Activated naive CD8-positive, alpha-beta T cell treated with anti-CD3 and anti-CD28 coated beads for 36 hours (primary cell): ENCODE measurements at places on chromosomes 7 and 10.

DNA sequence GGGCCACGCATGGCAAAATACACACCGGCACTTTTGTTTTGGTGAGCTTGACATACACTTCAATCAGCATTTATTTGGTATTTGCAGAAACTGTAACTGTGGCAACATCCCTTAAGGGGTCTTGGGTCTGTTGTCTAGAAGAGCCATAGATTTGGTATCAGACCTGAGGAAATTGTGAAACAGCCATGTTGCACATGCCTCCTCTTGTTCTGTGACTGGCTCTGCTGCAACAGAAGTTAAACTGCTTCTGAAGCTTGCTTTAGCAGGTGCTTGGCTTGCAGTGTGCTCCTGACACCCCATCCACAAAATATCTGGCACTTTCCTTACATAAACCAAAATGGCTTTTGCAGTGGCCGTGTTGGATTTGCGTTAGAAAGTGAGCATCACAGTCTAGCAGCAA is 247.3 kb downstream of the GATA3 start:
- H3K27me3 ChIP-seq, result no peaks in the 10 kb centered on the region
- H3K4me3 ChIP-seq, result no peak overlapping the region
- no peak overlapping the region for H3K27ac ChIP-seq
- no peaks in the 10 kb centered on the region for H3K4me1 ChIP-seq

DNA sequence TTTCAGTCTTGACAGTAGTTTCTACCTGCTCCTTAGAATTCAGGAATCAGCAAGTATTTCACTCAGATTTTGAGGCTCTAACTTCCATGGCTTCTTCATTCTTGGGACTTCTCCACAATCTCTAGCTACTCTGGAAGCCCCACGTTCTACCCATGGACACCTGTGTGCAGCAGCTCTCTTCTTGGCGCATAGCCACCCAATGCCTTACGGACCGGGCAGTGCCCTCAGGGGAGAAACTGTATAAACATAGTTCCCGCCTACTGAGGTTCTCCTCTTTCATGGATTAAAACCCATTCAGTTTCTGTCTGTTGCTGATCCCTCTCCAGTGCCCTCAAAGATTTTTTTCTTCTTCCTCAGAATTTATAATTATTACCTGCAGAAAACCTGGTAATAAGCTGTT is 177.1 kb downstream of the SORCS1 start:
- H3K36me3 ChIP-seq, result no peaks in the 10 kb centered on the region
- H3K27me3 ChIP-seq, result no peaks in the 10 kb centered on the region

GRCh38 chr7:14201353-14201752 is 211.9 kb upstream of the ETV1 start:
- no peaks in the 10 kb centered on the region for H3K27me3 ChIP-seq
- H3K4me1 ChIP-seq, result no peaks in the 10 kb centered on the region
- no peak overlapping the region for H3K4me3 ChIP-seq

GRCh38 chr7:135981958-135982646 is 4.9 kb upstream of the MTPN start:
- H3K4me3 ChIP-seq, result peak overlapping the region; percentile 69
- H3K36me3 ChIP-seq, result peaks cover 5% of the 10 kb centered on the region
- H3K27ac ChIP-seq, result peak overlapping the region; percentile 88

GRCh38 chr7:84722086-84722485 is 464.8 kb downstream of the SEMA3D start:
- H3K4me3 ChIP-seq, result no peak overlapping the region
- no peaks in the 10 kb centered on the region for H3K36me3 ChIP-seq
- H3K27me3 ChIP-seq, result no peaks in the 10 kb centered on the region
- H3K27ac ChIP-seq, result no peak overlapping the region
- H3K4me1 ChIP-seq, result no peaks in the 10 kb centered on the region

DNA sequence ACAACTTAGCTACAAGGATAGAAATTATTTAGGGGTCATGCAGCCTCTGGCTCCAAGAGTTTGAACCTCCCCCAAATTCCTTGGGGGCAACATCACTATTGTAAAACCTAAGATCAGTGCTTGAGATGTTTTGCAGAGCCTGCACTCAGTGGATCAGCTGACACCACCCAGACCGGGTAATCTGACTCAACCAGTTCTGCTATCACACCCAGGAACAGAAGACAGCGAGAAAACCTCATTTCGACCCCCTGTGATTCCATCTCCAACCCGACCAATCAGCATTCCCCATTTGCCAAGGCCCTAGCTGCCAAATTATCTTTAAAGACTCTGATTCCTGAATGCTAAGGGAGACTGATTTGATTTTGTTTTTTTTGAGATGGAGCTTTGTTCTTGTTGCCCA is 5.2 kb downstream of the TACR2 start:
- H3K4me3 ChIP-seq, result no peak overlapping the region
- no peak for DNase-seq
- no peak overlapping the region for H3K27ac ChIP-seq
- H3K27me3 ChIP-seq, result no peaks in the 10 kb centered on the region
- H3K4me1 ChIP-seq, result peaks cover 13% of the 10 kb centered on the region
- H3K36me3 ChIP-seq, result peaks cover 2% of the 10 kb centered on the region

GRCh38 chr10:132407846-132408278 is 10.9 kb downstream of the PWWP2B start:
- no peak for DNase-seq
- peak overlapping the region; percentile 29 for H3K4me3 ChIP-seq
- H3K27ac ChIP-seq, result peak overlapping the region; percentile 62
- no peaks in the 10 kb centered on the region for H3K27me3 ChIP-seq

GRCh38 chr7:32161708-32162107 is 91.5 kb upstream of the PDE1C start:
- H3K27me3 ChIP-seq, result no peaks in the 10 kb centered on the region
- no peak for DNase-seq
- no peak overlapping the region for H3K4me3 ChIP-seq
- no peak overlapping the region for H3K27ac ChIP-seq
- H3K4me1 ChIP-seq, result no peaks in the 10 kb centered on the region

DNA sequence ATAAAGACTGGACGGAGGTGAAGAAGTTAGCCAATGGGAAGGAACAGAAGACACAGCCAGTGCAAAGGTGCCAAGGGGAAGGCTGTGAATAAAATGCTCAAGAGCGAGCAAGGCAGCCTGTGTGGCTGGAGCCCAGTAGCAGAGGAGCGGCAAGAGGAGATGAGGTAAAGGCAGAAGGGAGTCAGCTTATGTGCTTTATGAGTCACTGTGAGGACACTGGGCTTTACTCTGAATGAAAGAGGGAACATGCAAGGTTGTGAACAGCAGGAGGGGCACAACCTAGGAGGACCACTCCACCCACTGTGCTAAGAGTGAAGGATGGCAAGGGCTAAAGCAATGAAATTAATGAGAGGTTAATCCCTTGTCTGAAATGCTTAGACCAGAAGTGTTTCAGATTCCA is 129.0 kb upstream of the ODAD2 start:
- no peaks in the 10 kb centered on the region for H3K27me3 ChIP-seq
- no peak for DNase-seq
- H3K4me3 ChIP-seq, result no peak overlapping the region
- peaks cover 26% of the 10 kb centered on the region for H3K36me3 ChIP-seq
- peaks cover 6% of the 10 kb centered on the region for H3K4me1 ChIP-seq
- H3K27ac ChIP-seq, result no peak overlapping the region

- H3K36me3 ChIP-seq, result no peaks in the 10 kb centered on the region
- no peak overlapping the region for H3K4me3 ChIP-seq
- no peak overlapping the region for H3K27ac ChIP-seq
- no peaks in the 10 kb centered on the region for H3K4me1 ChIP-seq
- peaks cover 52% of the 10 kb centered on the region for H3K27me3 ChIP-seq
These were observed 410.0 kb upstream of the MKI67 start for GRCh38 chr10:128536259-128536658.

GRCh38 chr10:436911-437665 is 252.4 kb downstream of the DIP2C start:
- H3K27ac ChIP-seq, result no peak overlapping the region
- DNase-seq, result no peak
- peaks cover 22% of the 10 kb centered on the region for H3K4me1 ChIP-seq

GRCh38 chr7:50994753-50995319 is 212.1 kb upstream of the GRB10 start:
- no peak overlapping the region for H3K27ac ChIP-seq
- H3K4me1 ChIP-seq, result no peaks in the 10 kb centered on the region
- H3K27me3 ChIP-seq, result no peaks in the 10 kb centered on the region

GRCh38 chr7:157903710-157904109 is 566.9 kb downstream of the DNAJB6 start:
- no peak overlapping the region for H3K27ac ChIP-seq
- no peaks in the 10 kb centered on the region for H3K4me1 ChIP-seq
- no peaks in the 10 kb centered on the region for H3K36me3 ChIP-seq

- DNase-seq, result peak; percentile 59
- H3K27ac ChIP-seq, result peak overlapping the region; percentile 79
- peak overlapping the region; percentile 82 for H3K4me3 ChIP-seq
- H3K36me3 ChIP-seq, result no peaks in the 10 kb centered on the region
These were observed 1.3 kb downstream of the ABCB1 start for GRCh38 chr7:87599336-87599735.

DNA sequence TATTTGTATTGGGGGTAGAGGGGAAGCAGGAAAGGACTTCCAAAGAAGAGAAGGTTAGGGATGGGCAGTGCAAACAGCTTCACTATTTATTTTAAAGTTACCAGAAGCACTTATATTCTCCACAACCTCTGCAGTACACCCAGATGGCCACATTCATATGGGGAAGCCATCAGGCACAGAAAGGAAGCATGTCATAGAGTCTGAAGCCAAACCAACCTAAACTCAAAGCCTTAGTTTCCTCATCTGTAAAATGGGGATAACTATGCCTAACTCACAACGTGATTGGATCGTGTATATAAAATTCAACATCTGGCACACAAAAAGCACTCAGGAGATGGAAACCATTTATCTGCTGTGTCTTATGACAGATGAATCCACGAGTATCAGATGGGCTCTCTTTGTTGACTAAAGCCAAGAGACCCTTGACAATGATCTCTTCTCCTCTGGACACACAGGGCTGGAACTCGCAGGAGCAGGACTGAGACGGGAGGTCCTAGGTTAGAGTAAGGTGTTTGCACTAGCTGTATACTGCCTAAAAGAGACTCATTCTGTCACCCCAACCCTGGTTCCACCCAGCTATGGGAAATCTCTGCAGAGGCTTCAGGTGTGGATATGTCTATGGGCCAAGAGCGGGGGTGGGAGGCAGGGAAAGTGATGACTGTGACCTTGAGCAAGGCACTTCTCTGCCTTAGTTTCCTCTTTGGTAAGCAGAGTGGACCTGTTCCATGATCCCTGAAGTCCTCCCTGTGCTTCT is 1.8 kb downstream of the KIAA1549 start:
- H3K27me3 ChIP-seq, result peaks cover 41% of the 10 kb centered on the region
- H3K36me3 ChIP-seq, result no peaks in the 10 kb centered on the region
- H3K27ac ChIP-seq, result no peak overlapping the region
- peak overlapping the region; percentile 5 for H3K4me3 ChIP-seq
- DNase-seq, result no peak
- peaks cover 10% of the 10 kb centered on the region for H3K4me1 ChIP-seq

GRCh38 chr7:108653526-108653925 is 83.9 kb downstream of the DNAJB9 start:
- H3K36me3 ChIP-seq, result no peaks in the 10 kb centered on the region
- H3K27me3 ChIP-seq, result no peaks in the 10 kb centered on the region
- H3K27ac ChIP-seq, result no peak overlapping the region

DNA sequence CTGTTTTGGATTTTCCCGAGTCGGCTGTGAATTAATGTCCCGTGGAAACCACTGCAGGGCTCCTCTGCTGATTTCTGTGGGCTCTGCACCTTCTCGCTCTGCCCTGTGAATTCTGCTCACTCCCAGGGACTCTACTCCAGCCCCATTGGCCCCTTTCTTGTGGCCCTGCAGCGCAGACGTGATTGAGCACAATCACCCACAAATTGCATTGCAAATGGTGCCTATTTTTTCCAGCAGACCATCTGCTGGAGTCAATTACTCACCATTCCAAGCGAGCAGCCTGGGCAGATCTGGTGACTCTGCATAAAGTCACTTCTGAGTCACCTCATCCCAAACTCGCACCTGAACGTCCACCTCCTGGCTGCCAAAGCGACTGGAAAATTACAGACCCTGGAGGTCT is 235.8 kb downstream of the PAXIP1 start:
- H3K27me3 ChIP-seq, result no peaks in the 10 kb centered on the region
- DNase-seq, result no peak
- H3K4me1 ChIP-seq, result no peaks in the 10 kb centered on the region
- no peak overlapping the region for H3K4me3 ChIP-seq

DNA sequence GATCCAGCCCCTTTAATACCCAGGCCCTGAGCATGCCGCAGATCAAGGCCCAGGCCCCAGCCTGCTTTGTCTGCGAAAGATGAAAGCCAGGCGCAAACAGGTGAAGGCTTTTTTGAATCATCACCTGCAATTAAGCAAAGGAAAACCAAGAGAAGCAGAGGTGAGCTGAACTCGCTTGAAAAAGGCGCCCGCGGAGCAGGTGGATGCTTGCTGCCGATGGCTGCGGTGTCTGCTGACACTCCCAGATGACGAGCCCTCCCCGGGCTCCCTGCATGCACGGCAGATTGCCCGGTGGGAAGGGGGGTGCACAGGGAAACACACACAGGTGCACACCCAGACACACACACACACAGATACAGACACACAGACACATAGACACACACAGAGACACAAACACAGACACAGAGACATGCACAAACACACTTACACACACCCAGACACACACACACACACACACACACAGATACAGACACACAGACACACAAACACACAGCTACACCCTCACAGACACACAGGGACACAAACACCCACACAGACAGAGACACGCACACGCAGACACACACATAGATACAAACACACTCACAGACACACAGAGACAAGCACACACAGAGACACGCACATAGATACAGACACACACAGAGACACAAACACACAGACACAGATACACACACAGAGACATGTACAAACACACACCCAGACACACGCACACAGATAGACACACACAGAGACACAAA is 142.6 kb upstream of the RNF32 start:
- H3K27ac ChIP-seq, result no peak overlapping the region
- no peaks in the 10 kb centered on the region for H3K27me3 ChIP-seq
- no peak for DNase-seq
- H3K4me3 ChIP-seq, result no peak overlapping the region
- no peaks in the 10 kb centered on the region for H3K4me1 ChIP-seq

DNA sequence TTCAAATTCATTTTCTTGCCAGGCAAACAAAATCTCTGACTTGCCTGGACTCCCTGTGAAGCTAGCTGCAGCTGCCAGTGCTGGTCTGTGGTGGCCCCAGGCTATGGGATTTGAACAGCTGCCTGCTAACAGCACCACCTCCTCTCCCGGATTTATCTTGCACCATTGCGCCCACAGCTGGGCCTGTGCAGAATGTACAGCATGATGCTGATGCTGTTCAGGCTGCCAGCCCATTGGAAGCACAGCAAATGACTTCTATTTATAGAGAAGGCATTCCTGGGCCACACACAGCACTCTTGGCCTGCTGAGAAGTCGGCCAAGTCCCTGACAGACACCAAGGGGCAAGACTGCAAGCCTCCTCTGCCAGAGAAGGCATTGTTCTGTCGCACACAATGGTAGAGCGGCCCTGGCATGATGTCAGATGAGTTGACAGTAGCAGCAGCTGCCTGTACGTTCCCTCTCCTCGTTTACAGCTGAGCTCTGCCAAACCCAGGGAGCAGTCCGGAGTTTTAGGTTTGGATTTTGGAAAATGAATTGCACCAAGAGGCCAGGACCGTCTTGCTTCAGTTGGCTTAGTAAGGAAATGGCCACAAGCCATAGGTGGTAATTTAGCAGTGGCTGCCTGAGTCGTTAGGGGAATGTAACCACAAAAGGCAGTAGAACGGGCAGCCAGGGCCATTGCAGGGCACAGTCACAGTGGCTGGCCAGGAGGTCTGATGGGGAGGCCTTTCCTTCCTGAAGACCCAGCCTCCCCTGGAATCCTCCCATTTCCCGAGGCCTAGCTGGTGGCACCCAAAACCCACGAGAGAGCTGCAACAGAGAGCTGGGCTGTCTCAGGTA is 38.5 kb downstream of the MTURN start:
- H3K4me3 ChIP-seq, result no peak overlapping the region
- H3K36me3 ChIP-seq, result no peaks in the 10 kb centered on the region
- no peaks in the 10 kb centered on the region for H3K4me1 ChIP-seq
- DNase-seq, result no peak
- no peak overlapping the region for H3K27ac ChIP-seq
